Activated CD8-positive, alpha-beta memory T cell treated with anti-CD3 and anti-CD28 coated beads for 1 hour (primary cell): ENCODE measurements at places on chromosomes 2 and 18.

- no peak for DNase-seq
These were observed 99.5 kb upstream of the MAP3K20 start for GRCh38 chr2:172976116-172976515.

DNA sequence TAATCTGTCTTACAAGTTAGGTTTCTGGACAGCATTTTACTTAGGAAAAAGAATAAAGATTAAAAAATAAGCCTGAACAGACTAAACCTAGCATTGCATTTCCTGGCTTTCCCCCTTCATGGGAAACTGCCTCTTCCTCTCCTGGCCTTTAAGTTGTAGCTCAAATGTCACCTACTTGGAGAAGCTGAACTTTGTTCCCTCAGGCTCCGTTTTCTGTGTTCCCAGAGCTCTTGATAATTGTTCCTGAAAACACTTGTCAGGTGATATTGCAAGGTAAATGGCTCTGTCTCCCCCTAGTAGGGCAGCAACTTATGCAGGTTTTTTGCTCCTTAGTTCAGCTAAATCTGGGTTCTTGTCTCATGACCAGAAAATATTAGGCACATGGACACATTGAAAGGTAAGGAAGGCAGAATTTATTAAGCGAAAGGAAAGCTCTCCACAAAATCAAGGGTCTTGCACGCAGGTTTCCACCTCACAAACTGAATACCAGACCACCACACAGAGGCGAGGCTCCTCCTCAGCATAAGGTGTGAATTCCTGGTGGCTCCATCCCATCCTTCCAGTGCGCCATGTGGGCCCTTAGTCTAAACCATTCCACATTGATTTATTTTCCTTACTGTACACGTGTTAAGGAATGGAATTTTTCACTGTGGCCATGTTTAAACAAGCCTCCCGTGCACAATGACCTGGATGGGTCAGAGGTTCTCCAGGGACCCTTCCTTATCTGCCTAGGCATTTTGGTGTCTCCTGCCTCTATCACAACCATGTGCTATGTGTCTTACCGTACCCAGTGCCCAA lies 229.3 kb downstream of the HNMT start:
- no peak for DNase-seq

GRCh38 chr2:29207352-29208148 lies 92.3 kb downstream of the CLIP4 start:
- no peak for DNase-seq

GRCh38 chr2:148106331-148106730 lies 85.4 kb downstream of the MBD5 start:
- DNase-seq = no peak

DNA sequence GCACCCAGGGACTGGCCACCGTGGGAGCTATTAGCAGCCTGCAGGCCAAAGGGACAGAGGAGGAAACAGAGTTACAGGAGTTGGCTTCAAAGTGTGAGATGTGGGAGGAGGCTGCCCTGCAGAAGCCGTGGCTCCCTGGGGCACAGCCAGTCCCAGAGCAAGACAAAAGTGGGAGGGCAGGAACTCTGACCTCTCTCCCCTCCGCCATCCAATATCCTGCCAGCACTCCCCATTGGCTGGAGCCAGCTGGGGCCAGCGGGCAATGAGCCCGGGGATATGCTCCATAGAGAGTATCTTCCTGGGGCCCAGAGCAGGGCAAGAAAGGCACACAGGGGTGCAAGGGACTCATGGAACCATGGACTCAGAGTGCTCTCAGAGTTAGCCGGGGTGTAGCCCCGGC lies 143.1 kb downstream of the INHBB start:
- DNase-seq = no peak

- no peak for DNase-seq
These were observed 35.9 kb upstream of the MCFD2 start for GRCh38 chr2:46951290-46952064.

DNA sequence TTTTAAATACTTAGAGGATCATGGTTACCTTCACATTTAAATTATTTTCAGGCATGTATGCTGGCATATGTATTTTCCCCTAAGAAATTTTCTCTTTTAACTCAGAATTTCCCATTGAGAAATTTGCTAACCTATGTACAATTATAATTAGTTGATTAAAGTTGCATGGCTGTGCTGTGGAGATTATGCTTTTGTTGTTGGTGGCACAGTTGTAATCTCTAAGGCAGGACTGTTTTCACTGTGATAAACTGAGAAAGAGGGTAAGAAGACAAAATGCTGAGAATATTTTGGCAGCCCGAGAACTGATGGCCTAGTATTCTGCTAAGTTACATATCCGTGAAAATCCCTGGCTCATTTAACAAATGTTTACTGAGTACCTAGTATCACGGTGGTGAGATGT lies 1.4 kb downstream of the VRK2 start:
- DNase-seq = no peak
